ENCODE measurements at places on chromosomes 7 and 10.

DNA sequence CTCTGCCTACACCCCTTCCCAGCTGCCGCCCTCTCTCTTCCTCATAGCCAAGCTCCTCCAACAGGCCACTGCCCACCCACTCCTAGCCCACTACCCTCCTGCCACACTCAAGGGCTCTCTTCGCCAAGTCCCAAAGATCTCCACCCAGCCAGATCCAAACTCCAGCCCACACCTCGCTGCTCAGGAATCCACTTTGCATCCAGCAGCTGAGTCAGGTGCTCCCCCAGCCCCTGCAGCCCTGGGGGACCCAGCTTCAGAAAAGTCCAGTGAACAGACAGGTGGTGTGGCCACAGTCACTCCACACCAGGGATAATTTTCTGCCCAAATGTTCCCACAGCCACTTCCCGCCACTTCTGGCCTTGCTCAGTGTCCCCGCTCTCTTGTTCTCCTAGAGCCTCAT, 10.9 kb downstream of the OGDHL start:
- DNase-seq, result no peak

DNA sequence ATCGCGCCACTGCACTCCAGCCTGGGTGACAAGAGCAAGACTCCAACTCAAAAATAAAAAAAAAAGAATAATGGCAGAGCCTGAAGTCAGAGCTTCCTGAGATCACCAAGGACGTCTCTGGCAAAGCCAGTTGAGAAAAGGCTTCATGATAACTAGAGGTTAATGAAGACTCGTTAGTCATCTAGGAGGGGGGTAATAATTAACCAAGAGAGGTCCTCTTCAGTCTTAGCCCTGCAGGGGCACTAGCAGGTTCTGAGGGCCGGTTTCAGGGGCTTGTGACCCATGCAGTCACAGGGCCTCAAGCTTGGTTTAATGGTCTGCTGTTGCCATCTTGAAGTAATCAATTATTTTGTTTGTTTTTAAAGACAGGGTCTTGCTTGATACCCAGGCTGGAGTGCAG, 28.6 kb upstream of the PROSER2 start:
- peak; percentile 55 for DNase-seq

GRCh38 chr10:102449321-102450123, 1.8 kb downstream of the C10orf95 start:
- DNase-seq, result peak; percentile 91

GRCh38 chr10:74272288-74272687, 121.3 kb downstream of the ADK start:
- DNase-seq, result no peak

GRCh38 chr10:6269953-6270867, 67.5 kb downstream of the PFKFB3 start:
- no peak for DNase-seq

- peak; percentile 54 for DNase-seq
These were observed 205.2 kb upstream of the SVIL start for GRCh38 chr10:29839826-29840515.

GRCh38 chr10:29736366-29737073, 101.7 kb upstream of the SVIL start:
- DNase-seq, result peak; percentile 89

DNA sequence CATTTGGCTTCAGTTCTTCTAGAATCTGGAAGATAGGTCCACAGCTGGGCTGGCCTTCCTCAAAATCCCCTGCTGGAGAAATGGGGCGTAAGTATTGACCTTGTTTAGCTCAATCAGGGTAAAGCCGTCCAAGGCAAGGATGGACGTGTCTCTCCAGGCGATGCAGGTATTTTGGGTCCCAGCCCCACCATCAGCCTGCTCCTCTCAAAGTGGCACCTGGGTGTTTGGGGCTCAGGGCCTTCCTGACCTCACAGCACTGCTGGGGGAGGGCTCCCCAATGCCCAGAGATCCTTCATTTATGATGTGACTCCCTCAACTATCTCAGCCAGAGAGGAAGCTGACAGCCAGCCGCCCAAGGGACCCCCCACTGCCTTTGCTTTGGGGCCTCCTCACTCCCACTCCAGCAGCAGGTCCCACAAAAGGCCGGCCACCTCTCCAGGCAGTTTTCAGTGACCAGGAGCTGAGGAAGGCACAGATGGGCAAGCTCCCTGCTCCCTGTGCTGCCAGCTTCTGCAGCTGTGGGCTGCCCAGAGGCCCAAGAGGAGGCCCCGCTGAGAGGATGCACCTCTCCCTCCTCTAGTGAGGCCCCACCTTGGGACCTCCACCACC, 140.0 kb upstream of the TCERG1L start:
- no peak for DNase-seq

DNA sequence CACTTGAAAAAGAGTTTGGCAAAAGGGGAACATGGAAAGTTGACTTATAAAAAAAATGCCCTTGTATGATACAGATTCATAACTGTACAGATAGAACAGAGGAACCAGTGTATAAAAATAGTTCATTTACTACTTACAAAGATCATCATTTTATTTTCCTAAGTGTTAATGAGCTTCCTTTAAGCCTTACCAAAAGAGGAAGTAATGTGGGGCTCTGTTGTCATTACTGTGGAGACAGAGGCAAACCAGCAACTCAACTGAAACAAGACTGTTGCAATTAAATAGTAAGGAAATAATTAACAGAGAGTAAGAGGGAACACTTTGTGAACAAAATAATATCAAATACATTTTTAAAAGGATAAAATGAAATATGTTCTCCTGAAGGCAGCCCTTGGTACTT, 526.2 kb upstream of the ADARB2 start:
- no peak for DNase-seq

DNA sequence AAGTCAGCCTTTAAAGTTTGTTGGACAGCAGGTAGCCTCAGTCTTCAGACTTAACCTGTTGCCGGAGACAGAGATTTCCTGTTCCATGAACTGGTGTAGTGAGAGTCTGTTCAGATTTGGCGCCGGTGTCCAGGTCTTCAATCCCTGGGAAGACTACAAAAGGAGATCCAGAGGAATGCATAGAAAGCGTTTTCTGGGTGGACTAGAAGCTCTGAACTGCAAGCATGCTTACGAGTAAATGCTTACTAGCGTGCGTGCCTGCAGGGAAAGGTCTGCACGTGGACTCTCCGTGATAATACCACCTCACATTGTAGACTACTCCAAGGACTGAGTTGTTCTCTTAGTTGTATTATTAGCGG, 878 bp downstream of the GLRX3 start:
- peak; percentile 68 for DNase-seq

DNA sequence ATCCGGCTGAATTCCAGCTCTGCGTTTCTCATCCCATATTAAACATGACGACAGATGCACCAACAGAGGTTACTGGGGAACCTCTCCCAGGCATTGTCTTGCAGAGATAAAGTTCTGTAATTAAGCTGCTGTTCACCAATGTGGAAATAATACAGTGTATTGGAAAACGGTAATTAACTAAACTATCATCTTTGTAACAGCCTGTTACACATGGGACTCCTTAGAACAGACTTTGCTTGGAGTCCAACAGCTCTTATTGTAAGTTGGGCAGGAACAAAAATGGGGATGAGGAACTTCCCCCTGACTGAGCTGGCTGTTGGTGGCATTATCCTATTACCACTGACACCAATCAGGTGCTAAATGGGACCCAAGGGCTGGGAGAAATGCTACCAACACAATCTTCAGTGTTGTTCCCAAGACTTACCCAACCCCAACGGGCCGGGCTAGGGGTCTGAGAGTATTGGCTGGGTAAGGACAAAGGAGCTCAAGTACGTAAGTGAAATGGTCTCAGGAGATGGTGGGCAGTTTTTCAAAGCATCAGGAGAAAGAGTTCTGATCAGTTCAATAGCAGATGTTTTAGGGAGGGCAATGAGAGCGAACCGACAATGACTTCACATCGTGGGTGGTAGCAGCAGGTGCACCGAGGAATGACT, 759.4 kb downstream of the GRID1 start:
- no peak for DNase-seq

- no peak for DNase-seq
These were observed 34.0 kb downstream of the ZNF438 start for GRCh38 chr10:30997536-30998235.

DNA sequence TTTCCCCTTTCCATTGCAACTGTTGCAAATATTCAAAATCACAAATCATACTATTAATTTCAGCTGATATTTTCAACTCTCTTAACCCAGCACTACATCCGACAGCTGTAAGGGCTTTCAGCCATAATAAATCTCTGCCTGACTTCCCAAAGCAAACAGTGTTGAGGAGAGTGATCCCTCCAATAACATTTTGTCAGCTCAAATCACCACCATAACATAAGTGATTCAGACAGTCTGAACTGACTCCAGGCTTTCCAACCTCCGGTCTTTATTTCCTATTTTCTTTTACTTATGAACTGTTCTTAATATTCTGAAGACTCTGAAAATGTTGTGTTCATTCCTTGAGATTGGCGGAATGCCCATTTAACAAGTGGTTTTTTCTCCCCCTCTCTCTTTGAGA, 1085.9 kb downstream of the GATA3 start:
- DNase-seq, result no peak

DNA sequence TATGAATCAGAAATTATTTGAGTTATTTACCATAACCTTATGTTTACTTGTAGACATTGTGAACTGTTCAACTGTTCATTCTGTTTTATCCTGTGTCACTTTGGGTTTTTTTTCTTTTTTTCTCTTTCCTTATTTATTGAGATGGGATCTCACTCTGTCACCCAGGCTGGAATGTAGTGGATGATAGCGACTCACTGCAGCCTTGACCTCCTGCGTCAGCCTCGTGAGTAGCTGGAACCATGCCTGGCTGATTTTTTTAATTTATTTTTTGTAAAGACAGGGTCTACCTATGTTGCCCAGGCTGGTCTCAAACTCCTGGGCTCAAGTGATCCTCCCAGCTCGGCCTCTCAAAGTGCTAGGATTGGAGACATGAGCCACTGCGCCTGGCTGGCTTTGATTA, 97.1 kb downstream of the CSTF2T start:
- no peak for DNase-seq

- no peak for DNase-seq
These were observed 29.5 kb upstream of the HSPB1 start for GRCh38 chr7:76272851-76273497.

DNA sequence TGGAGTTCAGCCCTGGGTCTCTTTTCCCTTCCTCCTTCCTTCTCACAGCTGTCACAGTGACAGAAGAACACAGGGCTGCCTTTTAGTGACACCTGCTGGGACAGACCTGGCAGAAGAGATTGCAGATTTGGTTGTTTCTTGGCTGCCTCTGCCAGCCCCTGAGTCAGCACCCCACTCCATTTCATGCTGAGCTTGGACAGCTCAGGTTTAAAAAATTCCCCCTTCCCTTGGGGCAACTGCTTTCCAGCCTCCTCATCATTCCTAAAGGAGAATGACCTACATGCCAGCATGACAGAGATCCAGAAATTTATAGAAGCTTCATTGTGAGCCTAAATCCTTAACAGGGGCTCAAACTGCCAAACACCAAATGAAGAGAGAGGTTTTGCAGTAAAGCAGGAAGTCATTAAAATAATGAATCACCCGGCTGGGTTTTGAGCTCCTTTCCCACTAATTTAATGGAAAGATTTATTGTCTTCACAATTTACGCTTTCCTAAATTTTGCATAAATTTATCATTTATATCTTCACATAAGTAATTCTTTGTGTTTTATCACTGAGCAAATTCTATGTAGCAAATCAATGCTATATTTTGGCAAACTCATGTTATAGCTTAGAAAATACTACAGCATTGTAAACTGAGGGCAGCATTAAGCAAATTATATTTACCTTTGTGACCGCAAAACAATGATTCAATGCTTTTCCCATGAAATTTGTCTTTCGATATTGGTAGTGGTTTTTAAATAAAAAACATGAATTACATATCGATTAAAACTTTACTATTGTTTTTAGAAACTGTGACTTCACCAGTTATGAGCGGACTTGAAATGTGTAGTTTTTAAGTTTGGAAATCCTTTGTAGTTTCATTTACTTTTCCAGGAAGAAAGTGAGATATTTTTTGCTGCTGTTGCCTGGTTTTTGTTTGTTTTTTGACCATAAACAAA, 399.5 kb upstream of the ANKRD30A start:
- peak; percentile 60 for DNase-seq

- no peak for DNase-seq
These were observed 216.1 kb upstream of the STEAP4 start for GRCh38 chr7:88522771-88523293.

DNA sequence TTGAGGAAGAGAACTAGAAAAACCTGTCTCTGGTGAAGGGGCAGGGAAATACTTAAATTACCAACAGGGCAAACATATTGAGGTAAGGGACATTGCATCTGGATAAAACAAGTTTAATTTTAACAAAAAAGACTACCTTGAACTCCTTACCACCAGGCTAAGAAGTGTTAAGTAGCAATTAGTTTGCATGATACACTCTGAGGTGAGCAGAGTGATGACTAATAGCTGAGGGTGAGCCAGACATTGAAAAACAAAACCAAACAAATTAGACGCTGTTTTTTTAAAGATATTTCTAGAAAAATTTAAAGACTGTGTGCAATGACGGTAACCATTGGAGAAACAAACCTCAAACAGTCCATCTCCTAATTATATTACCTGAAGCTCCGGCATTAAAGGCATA, 105.9 kb downstream of the ANKRD7 start:
- no peak for DNase-seq

DNA sequence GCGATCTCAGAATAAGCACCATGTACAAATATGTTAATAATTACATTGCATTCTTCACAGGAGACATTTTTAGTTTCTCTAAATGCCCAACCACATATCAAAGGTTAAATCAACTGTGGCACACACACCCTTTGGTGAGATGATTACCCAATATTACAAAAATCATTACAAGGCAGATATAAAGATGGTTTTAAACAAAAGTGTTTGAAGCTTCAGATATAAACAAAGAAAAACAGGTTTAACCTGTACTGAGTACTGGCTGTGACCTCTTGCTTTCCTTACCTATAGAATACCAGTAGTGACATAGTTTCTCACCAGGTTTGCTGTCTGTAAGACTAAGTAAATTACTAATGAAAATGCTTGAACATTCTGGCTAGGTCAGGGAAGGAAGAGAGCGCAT, 360.0 kb upstream of the IGFBP3 start:
- no peak for DNase-seq
